ENCODE measurements at places on chromosomes 12 and 14. TPM values are rescaled to one million over a fixed set of nuclear protein-coding genes. Genes with fewer than 3 reads are reported as not detected.

CEP170B gene
- total RNA-seq = 69.9 TPM

ALDH1L2 gene
- 5.0 TPM for total RNA-seq

LRRIQ1 gene
- 0.35 TPM for total RNA-seq

SERPINA10 gene
- total RNA-seq = 0.34 TPM

SPIC gene
- not detected for total RNA-seq

ADAM21 gene
- not detected for total RNA-seq

- no peak for DNase-seq
Observed at GRCh38 chr12:83214185-83214584, 527.5 kb downstream of the TMTC2 start.

DNA sequence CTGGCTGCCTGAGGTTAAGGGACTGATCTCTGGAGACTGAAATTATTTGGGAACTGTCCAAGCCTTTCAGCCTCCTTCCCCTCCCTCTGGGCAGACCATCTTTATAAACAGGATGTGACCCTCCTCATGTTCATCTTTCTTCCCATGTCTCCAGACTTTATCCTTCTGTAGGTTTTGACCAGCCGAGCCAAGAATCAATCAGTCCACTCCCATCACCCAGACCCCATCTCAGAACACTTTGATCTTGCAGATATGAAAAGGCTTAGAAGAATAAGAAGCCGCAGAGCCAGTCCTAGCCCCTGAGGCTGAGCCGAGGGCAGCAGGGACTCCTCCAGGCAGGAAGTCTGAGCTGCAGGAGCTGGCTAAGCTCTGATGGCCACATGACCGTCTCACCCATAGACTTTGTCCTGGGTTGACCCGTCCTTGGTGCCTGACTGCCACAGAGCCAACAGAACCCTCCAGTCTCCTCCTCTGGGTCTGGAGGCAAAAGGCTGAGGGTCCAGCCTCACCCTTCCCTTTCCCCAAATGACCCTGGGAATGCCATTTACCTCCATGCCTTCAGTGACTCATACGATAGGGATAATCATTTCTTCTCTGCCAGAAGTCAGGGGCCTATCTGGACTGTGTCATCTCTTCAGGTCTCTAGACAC, 1.6 kb downstream of the KRT71 start:
- no peak for DNase-seq

- no peak for DNase-seq
Observed at GRCh38 chr14:94010625-94011024, 13.5 kb downstream of the CCDC197 start.

- DNase-seq = no peak
Observed at GRCh38 chr14:56059054-56059453, 59.2 kb upstream of the PELI2 start.

DNA sequence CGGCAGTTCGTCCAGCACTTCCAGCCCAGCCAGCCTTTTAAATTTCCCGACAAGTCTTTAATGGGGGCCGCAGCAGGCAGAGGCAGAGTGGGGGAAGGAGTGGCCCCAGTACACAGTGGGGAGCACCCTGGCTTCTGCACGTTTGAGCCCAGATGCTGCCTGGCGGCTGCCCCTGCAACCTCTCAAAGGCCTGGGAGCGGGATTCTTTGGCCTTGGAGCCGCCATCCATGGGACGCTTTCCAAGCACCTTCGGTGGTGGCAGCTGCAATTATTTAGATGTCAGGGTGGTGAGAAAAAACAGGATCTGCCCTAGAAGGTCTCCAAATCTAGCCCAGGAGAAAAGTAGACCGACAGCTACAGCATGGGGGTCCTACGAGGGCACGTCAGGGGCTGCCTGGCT, 46.0 kb downstream of the FAM222A start:
- no peak for DNase-seq

DNA sequence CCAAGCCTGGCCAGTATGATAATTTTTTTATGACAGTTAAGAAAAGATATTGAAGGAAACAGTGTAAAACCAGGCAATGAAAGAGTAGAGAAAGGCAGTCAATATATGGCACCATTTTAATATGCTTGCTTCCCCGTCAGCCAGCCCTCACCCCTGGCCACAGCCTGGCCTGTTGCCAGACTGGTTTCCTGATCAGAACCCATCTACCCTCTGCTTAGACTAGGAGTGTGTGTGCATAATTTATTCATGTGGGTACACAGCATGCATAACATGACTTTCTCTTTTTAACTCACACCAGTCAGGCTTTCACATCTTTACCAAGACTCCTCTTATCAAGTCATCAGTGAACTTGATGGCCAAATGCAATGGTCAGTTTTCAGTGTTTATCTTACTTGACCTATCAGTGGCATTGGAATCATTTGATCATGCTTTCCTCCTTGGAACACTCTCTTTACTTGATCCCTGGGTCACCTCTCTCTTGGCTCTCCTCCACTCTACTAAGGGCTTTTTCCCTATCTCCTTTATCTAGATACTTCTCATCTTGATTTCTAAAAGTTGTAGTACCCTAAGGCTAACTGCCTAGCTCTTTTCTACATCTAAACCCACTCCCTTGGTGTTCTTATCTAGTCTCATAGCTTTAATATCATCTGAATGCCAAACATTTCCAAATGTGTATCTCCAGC, 10.0 kb upstream of the GPR19 start:
- peak; percentile 80 for DNase-seq

GRCh38 chr12:96907671-96908422, 790 bp downstream of the NEDD1 start:
- DNase-seq = no peak
